Osteocyte (in vitro differentiated cells): ENCODE measurements at places on chromosomes 13 and 19. TPM values are rescaled to one million over a fixed set of nuclear protein-coding genes. Genes with fewer than 3 reads are reported as not detected.

DNA sequence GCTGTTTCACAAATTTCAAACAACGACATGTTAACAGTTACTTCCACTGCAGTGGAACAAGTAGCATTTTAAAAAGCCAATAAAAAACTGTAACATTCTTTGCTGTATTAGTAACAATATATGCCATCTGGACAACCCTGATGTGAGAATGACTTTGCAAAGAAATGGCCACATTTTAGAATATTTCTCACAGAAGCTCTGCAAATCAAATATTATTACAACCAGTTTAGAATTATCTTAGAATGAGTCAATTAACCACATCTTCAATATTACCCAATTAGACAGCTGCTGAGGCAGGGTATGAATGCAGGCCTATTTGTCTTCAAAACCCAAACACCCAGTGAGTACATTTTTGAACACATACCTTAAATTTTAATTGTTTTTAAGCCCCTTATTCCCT, 3.2 kb downstream of the ZNF699 start:
- no peaks in the 10 kb centered on the region for H3K27me3 ChIP-seq
- H3K4me3 ChIP-seq, result no peak overlapping the region

- DNase-seq, result no peak
- peaks cover 41% of the 10 kb centered on the region for H3K4me1 ChIP-seq
- H3K27me3 ChIP-seq, result no peaks in the 10 kb centered on the region
- H3K4me3 ChIP-seq, result peak overlapping the region; percentile 94
Measured at GRCh38 chr19:39845584-39845932, 621 bp downstream of the FBL start.

The SYNE4 gene
- total RNA-seq, result 0.55 TPM in 1 of 2 replicates, not detected in the other

DNA sequence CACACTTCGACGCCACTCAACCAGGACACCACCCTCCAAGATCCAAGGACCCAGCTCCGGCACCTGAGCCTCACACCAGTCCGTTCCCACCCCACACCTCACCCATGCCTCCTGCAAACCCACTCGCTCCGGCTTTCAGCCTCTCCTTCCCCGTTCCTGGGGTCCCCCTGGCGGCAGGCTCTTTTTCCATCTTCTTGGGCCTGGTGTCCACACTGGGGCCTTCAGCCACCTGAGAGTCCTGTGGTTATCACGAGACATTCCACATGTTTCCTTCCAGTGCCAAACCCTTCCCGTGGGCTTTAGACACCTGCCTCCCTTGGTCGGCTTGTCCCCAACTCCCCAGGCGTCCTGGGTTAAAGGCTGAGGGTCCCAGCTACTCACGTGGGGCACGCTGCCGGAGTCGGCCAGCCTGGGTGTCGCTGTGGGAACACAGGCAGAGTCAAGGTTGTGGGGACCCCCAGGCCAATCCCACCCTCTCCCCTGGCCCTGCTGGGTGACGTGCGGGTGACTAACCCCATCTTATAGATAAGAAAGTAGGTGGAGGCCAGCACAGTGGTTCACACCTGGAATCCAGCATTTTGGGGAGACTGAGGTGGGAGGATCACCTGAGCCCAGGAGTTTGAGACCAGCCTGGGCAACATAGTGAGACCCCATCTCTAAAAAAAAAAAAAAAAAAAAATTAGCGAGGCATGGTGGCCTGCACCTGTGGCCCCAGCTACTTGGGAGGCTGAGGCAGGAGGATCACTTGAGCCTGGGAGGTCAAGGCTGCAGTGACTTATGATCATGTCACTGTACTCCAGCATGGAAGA, 1.9 kb downstream of the JSRP1 start:
- H3K4me1 ChIP-seq, result peaks cover 6% of the 10 kb centered on the region
- H3K4me3 ChIP-seq, result no peak overlapping the region
- H3K36me3 ChIP-seq, result no peaks in the 10 kb centered on the region
- no peak for DNase-seq

DNA sequence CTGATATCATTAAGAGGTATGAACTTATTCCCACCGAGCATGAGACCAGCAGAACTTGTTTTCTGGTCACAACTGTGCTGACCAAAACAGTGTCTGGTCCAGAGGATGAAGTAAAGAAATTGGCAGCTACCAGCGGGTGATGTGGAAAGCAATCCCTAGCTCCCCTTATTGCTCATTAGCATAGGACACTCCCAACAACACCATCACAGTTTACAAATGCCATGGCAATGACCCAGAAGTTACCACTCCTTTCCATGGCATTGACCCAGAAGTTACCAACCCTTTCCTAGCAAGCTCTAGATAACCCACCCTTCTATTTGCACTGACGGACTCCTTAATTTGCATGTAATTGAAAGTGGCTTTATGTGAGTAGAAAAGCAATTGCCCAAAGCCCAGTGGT, 1856.1 kb downstream of the OLFM4 start:
- no peaks in the 10 kb centered on the region for H3K4me1 ChIP-seq
- H3K4me3 ChIP-seq, result no peak overlapping the region
- DNase-seq, result no peak
- no peaks in the 10 kb centered on the region for H3K27me3 ChIP-seq

DNA sequence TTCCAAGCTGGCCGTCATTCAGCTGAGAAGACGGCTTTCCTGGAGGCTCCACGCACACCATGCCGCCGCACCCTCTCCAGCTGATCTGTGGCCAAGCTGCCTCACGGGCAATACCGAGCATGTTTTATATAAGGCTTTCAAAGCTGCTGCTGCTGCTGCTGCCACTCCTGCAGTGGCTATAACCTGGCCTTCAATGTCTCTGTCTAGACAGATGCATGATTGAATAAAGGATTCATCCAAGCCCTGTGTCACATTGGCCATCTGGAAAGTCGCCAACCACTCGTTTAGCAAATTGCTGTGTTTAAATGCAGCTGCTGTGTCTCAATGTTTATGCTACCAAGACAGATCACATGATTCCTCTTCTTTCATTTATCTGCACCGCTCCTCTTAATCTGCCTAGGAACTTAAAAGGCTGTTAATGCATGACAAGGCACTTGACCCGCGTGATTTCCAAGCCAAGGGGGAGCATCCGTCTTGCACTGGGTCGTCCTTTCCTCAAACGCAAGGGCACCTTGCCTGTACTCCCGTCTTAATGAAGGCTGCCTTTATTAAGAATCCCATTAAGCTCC, 114.3 kb downstream of the TEX26 start:
- no peaks in the 10 kb centered on the region for H3K27me3 ChIP-seq
- no peak for DNase-seq
- no peak overlapping the region for H3K27ac ChIP-seq
- peaks cover 22% of the 10 kb centered on the region for H3K4me1 ChIP-seq

The FAM83E gene
- 1.1 and 1.3 TPM in 2 replicates for total RNA-seq
